ENCODE measurements at places on chromosomes 5 and 9.

DNA sequence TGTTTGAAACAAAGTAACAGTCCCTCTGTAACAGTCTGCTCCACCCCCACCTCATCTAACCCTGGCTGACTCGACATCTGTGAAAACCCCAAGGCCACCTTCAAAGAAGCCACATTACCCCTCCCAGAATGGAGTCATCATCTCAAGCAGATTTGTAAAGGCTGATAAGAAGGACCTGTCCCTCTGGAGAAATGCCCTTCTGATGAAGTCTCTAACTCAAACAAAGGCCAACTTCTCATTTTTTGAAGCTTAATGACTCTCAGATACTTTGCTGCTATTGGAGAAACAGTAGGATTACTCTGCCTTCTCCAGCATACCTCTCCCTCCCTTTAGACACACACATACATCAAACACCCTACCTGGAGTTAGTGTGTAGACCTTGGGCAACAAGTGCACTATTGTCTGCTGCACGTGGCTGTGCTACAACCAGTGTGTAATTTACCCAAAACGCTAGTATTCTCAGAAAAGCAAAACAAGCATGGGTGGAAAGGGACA lies 5.3 kb upstream of the SUSD1 start:
- DNase-seq = no peak

- DNase-seq = peak; percentile 9
Observed at GRCh38 chr5:176388003-176388443, 375 bp downstream of the NOP16 start.

GRCh38 chr5:83724001-83724400 lies 3.3 kb upstream of the HAPLN1 start:
- DNase-seq = no peak

DNA sequence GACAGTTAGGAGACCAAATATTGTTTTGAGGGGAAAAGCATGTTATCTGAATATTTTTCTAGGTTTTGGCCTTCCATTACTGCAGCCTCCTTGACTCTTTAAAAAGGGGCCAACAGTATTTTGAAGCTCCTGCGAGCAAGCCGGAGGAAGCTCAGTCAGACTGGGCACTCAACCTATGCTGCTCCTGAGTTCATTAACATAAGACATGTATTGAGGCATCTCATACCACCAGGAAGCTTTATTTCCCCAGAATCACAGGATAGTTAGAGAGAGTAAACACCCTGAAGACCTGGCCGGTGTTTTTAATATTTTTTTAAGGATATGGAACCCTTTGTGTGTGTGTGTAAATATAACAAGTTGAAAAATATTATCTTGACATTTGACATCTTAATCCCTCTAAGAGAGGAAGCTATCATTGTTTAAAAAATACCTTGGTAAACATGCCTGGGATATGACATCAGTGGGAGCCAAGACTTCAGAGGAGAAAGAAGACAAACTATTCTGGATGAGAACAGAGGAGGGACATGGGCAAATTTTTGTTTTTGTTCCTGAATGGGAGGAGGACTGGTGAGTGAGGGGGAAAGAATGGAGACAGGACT lies 139.3 kb upstream of the SLIT3 start:
- DNase-seq = no peak

GRCh38 chr5:79454043-79454442 lies 59.9 kb downstream of the HOMER1 start:
- DNase-seq = no peak

DNA sequence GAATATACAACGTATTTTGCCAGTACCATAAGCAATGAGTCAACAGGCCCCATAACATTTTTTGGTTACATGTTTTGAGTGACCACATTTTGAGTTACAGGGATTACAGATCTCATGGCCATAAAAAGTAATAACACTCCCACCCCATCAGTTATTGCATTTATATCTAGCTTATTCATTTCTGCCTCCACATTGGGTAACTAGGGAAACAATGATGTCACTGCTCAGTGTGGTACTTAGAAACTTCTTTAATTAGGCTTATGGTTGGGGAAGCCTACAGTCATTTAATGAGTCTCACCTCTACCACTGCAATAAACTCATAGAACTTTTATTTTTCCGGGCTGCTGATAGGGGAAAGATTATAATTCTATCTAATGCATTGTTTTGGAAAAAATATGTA lies 39.9 kb upstream of the SMIM15 start:
- DNase-seq = no peak

- peak; percentile 81 for DNase-seq
Observed at GRCh38 chr5:79845448-79846197, 145.4 kb downstream of the MTX3 start.

GRCh38 chr5:152177626-152178349 lies 227.3 kb downstream of the NMUR2 start:
- DNase-seq = no peak

GRCh38 chr5:87105577-87105976 lies 162.1 kb upstream of the RASA1 start:
- no peak for DNase-seq

GRCh38 chr5:150172145-150172544 lies 5.6 kb downstream of the CDX1 start:
- DNase-seq = no peak

GRCh38 chr9:126945682-126946081 lies 31.1 kb downstream of the RALGPS1 start:
- DNase-seq = no peak

DNA sequence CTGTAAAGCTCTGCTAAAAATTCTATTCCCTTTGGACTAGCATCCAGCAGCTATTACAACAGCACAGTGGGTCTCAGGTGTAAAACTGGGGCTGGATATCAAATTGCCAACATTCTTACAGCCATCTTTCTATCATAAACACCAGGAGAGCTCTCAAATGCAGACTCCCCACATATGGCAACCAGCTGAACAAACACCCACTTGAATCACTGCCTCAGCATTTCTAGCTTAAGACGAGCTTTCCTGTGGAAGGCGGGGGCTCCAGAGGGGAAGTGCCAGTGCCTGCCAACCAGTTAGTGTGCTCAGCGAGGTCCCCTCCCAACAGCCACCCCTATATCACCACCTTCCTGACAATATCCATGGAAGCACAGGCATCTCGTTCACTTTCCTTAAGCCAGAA lies 62.2 kb downstream of the IPPK start:
- DNase-seq = no peak

DNA sequence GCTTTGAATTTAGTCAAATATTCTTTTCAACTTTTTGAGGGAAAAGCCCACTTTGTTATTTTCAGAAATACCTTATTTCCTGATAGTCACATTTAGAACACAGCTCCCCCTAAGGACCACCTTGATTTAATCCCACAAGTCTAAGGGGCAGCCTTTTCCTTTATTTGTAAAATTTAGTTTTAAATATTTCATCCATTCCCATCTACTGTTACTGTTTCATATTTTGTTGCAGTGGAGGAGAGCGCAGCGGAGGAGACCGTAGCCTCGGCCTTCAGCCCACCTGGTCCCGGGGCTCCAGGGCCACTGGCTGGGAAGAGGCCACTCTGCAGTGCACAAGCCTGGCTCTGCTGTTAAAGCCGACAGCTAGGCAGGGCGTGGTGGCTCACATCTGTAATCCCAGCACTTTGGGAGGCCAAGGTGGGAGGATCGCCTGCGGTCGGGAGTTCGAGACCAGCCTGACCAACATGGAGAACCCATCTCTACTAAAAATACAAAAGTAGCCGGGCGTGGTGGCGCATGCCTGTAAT lies 19.6 kb downstream of the LPCAT1 start:
- no peak for DNase-seq

DNA sequence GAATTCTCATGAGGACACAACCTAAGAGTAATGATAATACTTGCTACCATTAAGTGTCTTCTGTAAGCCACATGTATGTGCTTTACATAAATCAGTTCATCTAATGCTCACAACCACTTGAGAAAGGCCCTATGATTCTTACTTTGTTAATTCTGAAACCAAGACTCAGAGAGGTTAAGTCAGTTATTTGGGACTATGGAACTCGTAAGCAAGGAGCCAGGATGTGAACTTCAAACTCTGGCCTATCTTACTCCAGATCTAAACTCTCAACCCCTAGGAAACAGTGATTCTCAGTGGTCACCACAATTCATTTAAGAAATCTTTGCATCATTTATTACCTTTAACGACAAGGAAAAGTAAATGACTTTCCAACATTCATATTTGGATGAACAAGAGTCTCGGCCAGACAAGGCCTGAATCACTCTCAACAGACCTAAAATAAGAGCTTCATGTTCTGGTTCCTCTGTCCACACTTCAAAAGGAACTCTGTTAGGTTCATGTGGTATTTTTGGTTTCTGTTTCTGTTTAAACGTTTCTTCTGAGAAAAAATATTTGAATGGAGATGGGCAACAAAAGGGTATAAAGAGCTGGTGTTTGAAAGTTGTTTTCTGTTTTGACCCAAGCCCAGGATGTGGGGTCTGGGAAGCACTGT lies 104.8 kb downstream of the LPAR1 start:
- no peak for DNase-seq

DNA sequence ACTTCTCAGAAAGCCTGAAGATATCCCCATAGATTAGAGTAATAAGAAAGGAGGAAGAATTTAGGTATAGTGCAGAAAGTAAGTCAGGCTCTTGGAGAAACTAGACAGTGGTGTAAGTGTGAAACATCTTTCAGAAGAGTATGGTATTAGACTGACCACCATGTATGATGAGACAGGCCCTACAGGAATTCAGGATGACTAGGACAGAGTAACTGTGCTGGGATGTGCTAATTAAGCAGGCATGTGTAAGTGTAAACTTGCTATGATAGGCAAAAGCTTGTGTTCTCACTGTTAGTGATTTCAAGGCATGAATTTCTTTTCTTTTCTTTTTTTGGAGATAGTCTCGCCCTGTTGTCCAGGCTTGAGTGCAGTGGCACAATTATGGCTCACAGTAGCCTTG lies 70.8 kb downstream of the RAB24 start:
- no peak for DNase-seq

GRCh38 chr5:64876203-64876602 lies 107.5 kb downstream of the CWC27 start:
- DNase-seq = no peak

- no peak for DNase-seq
Observed at GRCh38 chr9:137531099-137531765, 19.0 kb downstream of the PNPLA7 start.

- DNase-seq = no peak
Observed at GRCh38 chr5:48192-48591, 43.8 kb upstream of the PLEKHG4B start.

DNA sequence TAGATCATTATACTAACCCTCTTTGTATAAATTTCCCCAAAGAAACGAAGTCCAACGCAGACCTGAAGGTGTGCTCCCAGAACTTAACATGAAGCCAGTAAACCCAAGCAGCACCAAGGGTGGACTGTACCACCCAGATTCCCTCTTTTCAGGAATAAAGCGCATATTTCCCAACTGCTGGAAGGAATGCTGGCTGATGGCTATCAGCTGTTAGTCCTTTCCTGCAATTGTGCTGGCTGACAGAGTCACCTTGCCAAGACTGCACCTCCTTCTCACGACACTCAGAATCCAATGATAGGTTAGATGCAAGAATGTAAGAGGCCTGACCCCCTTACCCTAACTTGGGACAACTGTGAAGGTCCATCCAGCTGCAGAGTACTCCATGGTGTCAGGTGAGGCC lies 93.9 kb downstream of the MAPKAP1 start:
- DNase-seq = no peak

GRCh38 chr9:98516897-98517503 lies 191.7 kb downstream of the GABBR2 start:
- DNase-seq = no peak

- no peak for DNase-seq
Observed at GRCh38 chr9:35500130-35500748, 10.3 kb downstream of the RUSC2 start.

DNA sequence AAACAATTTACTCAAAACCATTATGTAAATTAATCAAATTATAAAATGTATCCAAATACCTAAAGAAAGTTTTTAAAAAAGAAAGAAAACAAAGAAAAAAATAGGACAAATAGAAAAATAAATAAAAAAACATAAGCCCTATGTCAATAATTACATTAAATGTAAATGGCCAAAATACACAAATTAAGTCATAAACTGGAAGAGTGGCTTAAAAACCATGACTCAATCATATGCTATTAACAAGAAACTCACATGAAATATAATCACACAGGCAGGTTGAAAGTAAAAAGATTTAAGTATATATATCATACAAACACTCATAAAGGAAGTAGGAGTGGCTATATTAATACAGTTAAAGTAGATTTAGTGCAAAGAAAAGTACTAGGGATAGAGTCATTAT lies 95.3 kb downstream of the PRELID2 start:
- no peak for DNase-seq

DNA sequence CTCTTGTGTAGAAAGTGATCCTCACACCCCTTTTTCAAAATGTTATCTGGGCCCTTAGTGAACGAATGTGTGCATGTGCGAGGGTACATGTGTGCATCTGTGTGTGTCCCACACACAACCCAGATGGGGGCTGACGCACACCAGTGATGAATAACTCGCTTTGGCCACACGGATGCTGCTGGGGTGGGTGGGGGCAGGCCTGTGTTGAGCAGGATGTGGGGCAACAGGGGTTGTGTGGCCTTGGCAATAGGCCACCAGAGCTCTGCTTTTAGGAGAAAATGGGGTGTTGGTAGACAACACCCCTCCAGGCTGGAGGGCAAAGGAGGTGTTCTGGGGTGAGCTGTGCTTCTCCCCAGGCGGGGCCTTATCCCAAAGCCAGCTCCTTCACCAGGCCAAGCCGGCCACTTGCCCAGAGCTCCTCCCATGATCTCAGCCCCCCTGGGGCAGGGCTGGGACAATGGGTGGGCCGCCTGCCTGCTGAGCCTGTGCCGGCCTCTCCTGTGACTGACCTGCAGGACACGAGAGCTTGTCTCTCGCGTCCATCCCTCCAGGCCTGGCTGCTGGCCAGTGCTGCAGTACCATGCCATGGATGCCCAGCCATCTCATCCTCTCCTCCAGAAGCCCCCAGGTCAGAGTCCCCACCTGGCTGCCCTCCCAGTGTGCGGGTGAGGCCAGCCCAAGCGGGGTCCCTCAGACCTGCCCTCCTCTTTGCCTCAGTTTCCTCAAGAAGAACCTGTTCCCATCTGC lies 1.7 kb downstream of the DBN1 start:
- no peak for DNase-seq

DNA sequence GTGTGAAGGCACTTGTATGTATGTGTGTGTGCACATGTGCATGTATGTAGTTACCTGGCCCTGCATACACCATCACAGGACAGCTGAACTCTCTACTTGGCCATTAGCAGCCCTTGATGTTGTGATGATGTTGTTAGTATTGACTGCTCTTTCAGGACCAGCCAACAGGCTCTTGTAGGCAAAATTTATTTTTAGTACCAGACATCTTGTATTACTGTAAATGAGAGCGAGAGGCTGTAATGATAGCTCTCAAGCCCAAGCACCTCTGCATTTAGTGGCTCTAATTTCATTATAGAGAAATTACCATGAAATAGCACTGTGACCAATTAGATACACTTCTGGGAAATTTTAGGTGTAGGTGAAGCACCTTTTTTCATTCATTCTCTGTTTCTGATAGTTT lies 158.0 kb downstream of the SMARCA2 start:
- no peak for DNase-seq

- no peak for DNase-seq
Observed at GRCh38 chr9:33104401-33104800, 27.9 kb upstream of the SMU1 start.

GRCh38 chr5:132451387-132451786 lies 39.2 kb downstream of the IRF1 start:
- DNase-seq = no peak

GRCh38 chr5:54741711-54742110 lies 224.2 kb downstream of the SNX18 start:
- DNase-seq = no peak
